ENCODE measurements at places on chromosomes 6 and 20. TPM values are rescaled to one million over a fixed set of nuclear protein-coding genes. Genes with fewer than 3 reads are reported as not detected.

The PMEPA1 gene
- total RNA-seq: 11.3 TPM

The RWDD2A gene
- 4.3 TPM for total RNA-seq

The SRSF12 gene
- under 0.01 TPM for total RNA-seq

The PKHD1 gene
- not detected for total RNA-seq

The CALHM4 gene
- 0.22 TPM for total RNA-seq

The SSTR4 gene
- total RNA-seq: not detected

The C6orf132 gene
- not detected for total RNA-seq

The OR2H1 gene
- total RNA-seq: not detected

The TDRD6 gene
- under 0.01 TPM for total RNA-seq

Measured in thoracic aorta endothelial cell (primary cell).